Stimulated activated CD4-positive, alpha-beta T cell treated with anti-CD3 and anti-CD28 coated beads, Interleukin-2, amount 100 ng/mL, for 48 hours (primary cell): ENCODE measurements at places on chromosomes 7 and 10.
A peak's percentile ranks its signal among the peaks of the same experiment; 100 is the strongest.

- no peak for DNase-seq
Observed at GRCh38 chr10:110789604-110790433, 81.9 kb upstream of the PDCD4 start.

DNA sequence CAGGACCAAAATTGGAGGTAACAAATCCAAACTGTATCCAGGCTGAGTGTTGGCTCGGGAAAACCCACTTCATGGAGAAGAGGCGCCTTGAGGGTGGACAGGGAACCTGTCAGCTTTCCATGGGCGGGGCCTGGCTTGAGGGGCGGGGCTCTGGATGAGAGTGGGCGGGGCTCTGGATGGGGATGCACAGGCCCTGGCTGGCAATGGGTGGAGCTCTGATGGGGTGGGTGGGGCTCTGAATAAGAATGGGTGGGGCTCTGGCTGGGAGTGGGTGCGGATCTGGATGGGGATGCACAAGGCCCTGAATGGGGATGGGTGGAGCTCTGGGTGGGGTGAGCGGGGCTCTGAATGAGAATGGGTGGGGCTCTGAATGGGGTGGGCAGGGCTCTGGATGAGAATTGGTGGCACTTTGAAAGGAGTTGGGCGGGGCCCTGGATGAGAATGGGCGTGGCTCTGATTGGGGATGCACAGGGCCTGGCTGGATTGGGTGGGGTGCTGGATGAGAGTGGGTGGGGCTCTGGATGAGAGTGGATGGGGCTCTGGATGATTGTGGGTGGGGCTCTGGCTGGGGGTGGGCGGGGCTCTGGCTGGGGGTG is 96.6 kb upstream of the NPTX2 start:
- DNase-seq, result peak; percentile 1

- DNase-seq, result no peak
Observed at GRCh38 chr7:133688483-133689239, 435.8 kb downstream of the EXOC4 start.

GRCh38 chr7:156560075-156560474 is 80.5 kb upstream of the RNF32 start:
- no peak for DNase-seq
